ENCODE measurements at places on chromosomes 6 and 20. TPM values are rescaled to one million over a fixed set of nuclear protein-coding genes. Genes with fewer than 3 reads are reported as not detected.

GRCh38 chr6:90709431-90709996 lies 122.6 kb upstream of the MAP3K7 start:
- DNase-seq, result no peak

DNA sequence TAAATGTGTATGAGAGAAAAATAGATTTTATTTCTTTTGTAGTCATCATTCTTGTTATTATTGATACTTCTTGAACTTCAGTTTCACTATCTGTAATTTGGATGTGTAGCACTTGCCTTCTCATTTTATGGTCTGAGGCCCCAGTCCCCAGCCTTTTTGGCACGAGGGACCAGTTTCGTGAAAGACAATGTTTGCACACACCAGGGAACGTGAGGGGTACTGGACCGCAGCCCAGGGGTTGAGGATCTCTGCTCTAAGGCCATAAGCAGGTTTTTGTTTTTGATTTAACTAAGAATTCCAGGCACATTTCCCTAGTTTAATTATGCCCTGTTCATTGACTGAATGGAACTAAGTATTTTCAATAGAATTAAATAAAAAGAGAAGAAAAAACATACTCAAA lies 261.5 kb downstream of the BMP2 start:
- DNase-seq, result no peak

DNA sequence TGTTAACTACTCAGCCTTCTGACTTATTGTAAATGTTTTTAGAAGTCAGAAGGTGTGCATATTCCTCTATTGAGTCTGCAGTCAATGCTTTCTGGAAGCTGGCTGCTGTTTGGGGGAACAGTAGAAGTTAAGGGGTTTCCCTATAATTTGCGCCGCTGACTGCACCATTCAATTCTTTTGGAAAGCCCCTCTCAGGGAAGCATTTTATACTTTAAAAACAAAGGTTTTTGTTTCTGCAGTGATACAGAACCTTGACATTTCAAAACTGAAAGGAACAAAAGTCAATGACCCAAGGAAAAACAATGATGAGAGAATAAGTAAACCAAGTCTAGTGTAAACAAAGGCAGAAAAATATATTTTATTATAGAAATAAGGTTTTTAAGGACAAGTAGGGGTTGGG lies 120.8 kb upstream of the TNFAIP3 start:
- DNase-seq, result no peak

Gene PSORS1C2
- not detected for total RNA-seq

DNA sequence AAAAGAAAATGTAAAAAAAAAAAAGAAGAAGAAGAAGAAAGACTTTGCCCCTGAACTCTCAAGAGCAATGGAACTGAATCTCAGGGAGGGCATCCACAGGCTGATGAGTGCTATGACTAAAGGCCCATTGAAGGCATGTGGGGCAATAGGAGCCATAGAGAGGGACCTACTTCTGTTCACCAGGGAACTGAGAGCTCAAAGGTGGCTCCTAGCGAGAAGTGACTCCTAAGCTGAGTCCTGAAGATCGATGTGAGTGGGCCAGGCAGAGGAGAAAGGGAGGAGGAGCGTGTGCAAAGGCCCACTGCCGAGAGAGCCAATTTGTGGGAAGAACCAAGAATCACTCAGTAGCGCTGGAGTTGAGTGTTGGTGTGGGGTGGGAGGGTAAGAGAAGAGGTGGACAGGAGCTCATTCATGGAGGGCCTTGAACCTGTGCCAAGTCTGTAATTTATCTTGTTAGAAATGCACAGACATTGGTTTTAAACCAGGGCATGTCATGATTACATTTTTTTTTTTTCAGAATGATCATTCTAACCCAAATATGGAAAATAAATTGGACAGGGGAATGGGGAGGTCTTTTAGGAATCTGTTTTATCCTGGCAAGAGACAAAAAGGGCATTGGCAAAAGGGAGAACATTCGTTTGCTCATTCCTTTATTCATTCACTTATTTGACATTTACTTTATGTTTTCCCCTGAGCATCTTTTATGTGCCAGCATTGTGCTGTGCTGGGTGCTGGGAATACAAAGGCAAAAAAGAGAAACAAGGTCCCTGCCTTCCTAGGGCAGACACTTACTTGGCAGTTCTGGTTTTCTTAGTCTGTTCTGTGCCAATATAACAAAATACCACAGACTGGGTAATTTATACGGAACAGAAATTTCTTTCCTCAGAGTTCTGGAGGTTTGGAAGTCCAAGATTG lies 67.4 kb upstream of the DSP start:
- DNase-seq, result no peak

DNA sequence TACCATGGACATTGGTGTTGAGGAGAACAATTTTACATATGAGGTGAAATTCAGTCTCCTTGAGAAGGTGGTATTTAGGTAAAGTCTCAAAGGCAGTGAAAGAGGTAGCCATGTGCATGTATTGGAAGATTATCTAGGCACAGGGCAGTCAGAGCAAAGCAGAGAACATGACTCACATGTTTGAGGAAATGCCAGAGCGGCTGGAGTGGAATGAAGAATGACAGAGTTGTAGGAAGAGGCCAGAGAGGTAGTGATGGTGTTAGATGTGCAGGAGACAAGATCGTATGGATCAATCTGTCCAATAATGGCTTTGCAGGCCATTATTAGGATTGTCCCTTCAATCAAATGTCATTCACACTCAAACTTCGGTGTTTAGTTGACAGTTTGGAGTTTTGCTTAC lies 449.4 kb upstream of the PTCHD4 start:
- DNase-seq, result no peak

Gene BPIFB2
- not detected for total RNA-seq

DNA sequence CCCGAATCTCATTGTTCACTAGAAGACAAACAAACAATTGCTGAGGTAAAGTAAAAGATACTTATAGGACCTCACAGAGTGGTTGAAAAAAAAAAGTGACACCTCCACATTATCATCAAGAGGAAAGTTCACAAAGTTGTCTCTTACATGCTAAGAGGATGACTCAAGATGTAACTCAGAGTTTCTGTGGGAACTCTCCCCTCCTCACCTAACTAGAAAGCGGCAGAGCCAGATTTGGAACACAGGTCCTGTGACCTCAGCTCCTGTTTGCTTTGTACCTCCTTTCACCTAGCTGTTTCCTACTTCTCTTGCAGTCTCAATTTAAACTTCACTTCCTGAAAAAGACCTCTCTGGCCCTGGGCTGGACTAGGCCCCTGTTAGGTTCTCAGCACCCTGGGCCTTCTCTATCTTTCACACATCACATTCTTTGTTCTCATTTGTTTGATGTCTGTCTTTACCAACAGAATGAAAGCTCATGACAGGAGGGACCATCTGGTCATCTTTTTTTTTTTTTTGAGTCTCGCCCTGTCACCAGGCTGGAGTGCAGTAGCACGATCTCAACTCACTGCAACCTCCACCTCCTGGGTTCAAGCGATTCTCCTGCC lies 60.8 kb downstream of the CD24 start:
- no peak for DNase-seq

Gene RIPPLY2
- not detected for total RNA-seq

GRCh38 chr6:26483727-26484126 lies 16.4 kb upstream of the BTN1A1 start:
- DNase-seq, result no peak

Gene AKAP12
- total RNA-seq, result 21.3 TPM

Data from Peyer's patch (tissue), 4 donors.